ENCODE measurements at places on chromosomes 7 and 10.

- no peak for DNase-seq
Observed at GRCh38 chr10:17183110-17183509, 18.4 kb downstream of the TRDMT1 start.

DNA sequence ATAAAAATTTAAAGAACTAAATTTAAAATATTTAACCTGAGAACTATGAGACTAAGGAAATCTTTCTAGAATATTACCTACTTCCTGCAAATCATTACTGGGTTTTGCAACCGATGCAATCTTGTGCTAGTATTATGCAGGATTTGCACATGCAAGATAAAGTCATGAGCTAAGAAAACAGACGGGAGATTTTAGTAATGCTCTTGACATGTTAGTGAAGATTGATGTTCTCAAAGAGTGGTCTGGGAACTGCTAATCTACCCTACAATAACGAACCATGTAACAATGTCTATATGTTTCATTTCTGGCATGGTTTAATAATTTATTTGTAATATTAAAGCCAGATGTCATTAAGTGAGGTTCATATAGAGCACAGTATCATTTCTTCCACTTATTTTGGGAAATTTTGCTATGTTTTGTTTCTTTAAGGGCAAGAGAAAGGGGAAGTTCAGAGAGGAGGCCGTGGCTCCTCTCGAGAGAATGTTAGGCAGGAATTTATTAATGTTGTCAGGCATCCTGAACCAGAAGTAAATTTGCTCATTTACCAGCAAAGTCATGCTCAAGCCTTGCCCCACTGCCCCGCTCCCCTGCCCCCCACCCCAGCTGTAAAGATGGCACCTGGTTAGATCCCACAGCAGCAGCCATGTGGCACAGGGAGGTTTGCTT is 22.8 kb downstream of the LRRC17 start:
- DNase-seq: no peak

DNA sequence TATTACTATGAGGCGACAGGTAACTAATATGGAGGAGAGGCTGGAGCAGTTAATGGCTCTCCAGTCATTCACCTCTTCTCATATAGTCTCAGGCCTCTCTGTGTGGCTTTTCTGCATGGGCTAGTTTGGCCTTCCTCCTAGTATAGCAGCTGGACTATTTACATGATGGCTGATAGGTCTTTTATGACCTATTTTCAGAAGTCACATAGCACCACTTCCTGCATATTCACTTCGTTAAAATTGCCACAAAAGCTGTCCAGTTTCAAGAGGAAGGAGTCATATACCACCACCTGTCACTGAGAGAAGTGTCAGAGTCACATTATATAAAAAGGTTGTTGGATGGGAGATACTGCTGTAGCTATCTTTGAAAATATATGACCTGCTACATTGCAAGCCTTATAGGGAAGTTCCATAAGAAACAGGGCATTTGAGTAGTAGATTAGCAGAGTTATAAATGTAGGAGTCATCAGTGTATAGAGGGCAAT is 8.0 kb upstream of the DMTF1 start:
- DNase-seq: no peak

DNA sequence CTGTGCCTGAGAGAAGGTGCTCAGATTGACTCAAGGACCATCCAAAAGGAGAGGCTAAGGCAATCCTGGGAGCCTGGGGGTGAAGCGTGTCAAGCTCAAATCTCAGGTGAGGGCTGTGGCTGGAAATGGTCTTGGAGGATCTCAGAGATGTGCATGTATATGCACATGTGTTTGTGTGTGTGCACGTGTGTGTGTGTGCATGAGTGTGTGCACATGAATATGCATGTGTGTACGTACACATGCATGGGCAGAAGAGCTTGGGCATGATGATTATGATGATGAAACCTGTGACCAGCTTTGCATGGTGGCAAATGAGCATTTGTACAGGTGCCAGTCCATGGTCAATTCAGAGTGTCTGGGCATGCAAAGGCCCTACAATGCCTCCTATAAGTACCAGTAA is 326.6 kb downstream of the CXCL12 start:
- DNase-seq: no peak

GRCh38 chr10:114916653-114917052 is 21.3 kb upstream of the TRUB1 start:
- DNase-seq: no peak

GRCh38 chr10:69417542-69417941 is 824 bp upstream of the TACR2 start:
- no peak for DNase-seq

- DNase-seq: no peak
Observed at GRCh38 chr7:98626460-98627412, 9.7 kb downstream of the NPTX2 start.

DNA sequence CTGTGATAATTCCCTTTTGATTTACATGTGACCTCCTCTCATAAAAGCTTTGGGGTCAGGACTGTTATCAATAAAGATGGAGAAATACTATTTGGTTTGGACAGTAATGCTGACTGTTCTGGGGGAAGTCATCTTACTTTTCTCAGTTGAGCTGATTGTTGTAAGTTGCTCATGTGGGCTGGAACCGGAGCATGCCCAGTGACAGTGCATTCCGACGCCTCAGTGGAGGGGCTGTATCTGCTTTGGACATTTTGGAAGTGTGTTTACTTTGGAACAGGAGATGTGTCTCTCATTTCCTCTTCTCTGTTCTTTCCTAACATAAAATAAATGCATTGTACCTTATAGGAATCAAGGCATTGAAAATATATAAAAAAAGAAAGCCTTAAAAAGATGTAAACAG is 30.1 kb downstream of the RBM33 start:
- DNase-seq: no peak

- no peak for DNase-seq
Observed at GRCh38 chr10:48609899-48610584, 5.2 kb upstream of the ARHGAP22 start.

DNA sequence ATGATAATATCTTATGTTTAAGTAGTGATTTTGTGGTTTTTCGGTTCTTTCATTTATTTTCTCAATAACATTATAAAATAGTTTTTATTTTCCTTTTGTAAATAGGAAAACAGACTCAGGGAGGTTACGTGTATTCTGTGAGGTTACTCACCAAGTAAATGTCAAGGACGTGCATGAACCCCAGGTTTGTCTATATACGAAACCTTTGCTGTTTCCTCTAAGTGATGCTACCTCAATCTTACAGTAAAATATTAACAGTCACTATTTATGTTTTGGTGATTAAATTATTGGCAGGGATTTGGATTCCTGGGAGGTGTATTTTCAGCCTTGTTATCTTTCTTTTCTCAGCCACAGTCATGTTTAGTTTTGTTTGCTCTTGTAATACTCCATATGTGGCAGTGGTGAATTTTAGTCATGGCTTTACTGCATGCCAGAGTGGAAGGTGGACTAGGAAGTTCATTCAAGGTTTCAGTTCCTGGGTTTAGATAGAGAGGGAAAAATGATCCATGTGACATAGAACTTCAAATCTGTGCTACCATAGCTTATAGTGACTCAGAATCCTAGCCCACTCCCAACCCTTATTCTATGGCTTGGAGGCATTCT is 139.9 kb downstream of the ARL4A start:
- DNase-seq: no peak

- DNase-seq: no peak
Observed at GRCh38 chr7:43037531-43037930, 74.9 kb upstream of the HECW1 start.

DNA sequence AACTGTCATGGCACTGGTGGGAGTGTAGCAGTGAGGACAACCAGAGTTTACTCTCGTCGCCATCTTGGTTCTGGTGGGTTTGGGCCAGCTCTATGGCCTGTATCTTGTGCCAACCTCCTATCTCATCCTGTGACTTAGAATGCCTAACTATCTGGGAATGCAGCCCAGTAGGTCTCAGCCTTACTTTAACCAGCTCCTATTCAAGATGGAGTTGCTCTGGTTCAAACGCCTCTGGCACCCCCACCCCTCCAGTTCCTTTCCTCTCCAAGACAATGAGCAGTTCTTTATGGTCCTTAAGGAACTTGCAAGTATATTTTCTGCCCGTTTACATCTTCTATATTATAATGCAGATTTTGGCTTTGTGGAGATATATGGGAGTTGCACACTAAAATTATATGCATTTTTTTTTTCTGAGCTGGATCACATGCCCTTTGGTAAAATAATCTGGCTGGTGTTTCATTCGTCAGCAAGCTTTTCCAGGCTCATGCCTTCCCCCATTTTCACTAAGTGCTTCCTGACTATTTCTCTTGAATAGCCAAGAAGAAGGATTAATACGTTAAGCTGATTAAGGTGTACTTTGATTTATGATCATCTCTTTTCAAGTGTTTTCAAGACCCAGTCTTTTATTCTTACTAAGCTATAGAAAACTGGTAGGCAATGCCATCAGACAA is 11.2 kb upstream of the WIPF3 start:
- no peak for DNase-seq

DNA sequence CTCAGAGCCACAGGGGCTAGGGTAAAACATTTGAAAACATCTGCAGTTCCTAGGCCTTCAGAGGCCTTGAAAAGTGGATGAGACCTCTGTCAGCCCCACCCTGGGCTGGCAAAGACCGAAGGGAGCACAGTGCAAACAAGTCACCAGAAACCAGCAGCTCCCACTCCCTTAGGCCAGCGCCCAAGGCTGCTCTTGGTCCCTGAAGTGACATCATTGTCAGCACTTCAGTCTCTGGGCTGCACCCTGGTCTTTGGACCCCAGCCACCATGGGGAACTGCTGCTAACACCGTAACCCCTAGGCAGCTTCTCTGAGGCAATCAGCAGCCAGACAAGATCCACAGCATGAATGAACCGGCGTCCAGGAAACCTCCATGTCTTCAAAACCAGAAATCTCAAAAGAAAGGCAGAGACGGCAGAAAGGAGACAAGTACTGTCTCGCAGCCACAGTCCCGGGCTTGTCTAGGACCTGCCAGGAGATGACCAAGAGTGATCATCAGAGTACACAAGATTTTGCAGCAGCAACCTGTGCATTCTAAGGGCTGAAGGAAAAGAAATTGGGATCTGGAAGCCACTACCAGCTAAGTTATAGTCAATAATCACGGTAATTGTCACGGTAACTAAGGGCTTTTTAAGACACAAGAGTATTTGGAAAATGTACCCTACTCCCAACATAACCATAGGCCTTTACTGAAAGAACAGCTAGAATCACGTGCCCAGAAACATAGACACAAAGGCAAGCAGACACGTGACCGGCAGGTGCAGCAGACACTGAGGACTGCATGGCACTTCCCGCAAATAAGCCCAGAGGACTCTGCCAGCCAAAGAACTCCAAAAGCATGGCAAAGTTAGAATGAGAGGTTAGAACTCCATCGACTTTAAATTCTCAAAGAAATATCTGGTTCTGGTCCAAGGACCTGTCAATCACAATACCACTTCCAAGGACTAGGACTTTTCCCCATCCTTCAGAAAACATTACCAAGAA is 23.3 kb downstream of the CPXM2 start:
- DNase-seq: no peak

DNA sequence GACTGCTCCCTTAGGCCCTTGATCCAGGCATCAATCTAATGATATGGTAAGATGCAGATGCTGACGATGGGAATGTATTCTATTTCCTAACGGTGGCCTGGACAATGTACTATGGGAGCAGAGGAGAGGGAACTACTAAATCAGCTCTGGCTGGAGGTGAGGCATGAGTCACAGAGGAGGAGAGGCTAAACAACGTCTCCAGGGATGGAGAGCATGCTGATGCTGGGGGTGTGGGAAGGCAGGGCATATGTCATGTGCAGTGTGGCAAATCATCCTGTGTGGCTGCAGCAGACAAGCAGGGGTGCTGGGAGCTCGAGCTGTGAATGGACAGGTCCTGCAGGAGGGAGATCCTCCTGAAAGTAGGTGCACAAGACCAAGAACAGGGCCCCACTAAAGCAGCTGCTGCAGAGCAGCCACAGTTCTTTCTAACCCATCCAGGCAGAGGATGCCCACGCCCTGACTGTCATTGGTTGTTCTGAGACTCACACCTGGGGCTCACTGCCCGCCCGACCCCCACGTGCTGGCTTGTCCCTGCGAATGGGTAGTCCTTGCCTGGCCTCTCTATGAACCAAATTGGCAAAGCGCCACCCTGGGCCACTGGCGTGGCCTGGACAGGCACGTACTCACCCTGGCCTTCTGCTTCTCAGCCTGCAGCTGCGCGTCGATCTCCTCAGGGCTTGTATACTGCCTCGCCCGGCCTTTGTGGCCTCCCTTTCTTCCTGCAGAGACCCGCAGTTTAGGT is 4.0 kb downstream of the PDAP1 start:
- DNase-seq: no peak

GRCh38 chr10:126235091-126235978 is 152.9 kb downstream of the ADAM12 start:
- no peak for DNase-seq

- no peak for DNase-seq
Observed at GRCh38 chr10:63866747-63867140, 345.5 kb downstream of the REEP3 start.

DNA sequence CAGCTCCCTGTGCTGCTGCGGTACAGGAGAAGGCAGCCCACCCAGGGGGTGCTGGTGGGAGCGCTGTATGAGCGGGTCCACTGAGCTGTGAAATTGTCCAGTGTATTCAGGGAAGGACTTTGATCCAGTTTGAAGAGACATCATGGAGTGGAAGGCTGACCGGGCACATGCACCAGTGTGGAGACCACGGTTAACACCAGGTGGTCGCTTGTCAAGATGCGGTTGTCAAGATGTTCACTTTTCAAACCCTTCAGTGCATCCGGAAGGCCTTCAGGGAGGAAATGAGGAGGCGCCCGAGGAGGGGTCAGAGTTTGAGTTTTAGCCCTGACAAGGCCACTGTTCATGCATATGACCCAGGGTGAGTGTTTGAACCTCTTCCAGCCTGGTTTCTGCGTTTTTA is 6.1 kb downstream of the DOCK1 start:
- no peak for DNase-seq

- DNase-seq: no peak
Observed at GRCh38 chr10:99850021-99850766, 67.8 kb downstream of the ABCC2 start.

DNA sequence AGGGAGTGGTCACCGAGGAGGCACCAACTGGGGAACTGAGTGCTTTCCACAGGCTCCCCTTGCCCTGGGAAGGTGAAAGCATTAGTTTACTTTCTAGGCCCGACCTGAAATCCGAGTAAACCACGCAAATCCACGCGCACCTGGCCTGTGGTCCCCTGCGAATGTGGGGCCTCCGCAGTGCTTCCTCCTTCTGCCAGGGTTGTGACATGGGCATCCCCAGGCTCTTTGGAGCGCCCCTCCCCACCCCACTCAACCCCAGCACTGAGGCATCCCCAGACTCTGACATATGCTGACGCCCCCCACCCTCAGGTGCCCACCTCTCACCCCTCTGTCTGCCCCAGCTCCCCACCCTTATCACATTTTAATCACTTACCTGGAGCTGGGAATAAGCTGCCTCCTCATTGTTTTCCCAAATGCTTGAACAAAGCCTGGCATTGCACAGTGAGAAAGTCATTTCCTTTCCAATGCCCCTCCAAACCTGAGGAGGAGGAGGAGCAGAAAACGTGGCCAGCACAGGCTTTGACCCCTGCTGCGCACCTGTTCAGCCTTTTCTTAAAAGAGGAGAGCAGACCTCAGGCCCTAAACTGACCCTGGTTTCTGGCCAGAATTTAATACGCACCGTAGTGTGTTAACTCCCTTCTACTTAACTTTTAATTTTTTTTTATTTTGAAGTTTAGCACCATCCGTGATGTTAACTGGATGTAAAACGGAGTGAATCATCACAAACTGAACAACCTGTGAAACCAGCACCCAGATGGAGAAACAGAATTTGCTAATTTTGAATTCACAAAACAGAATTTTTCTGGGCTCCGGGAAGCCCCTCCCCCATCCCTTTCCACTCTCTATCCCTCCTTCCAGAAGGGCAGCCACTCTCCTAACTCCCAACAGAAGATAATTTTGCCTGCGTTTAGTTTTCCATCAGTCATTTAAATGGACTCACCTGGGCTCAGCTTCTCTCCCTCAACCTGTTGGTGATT is 129.4 kb downstream of the WDR11 start:
- no peak for DNase-seq

Data from endothelial cell (in vitro differentiated cells).